Activated CD8-positive, alpha-beta memory T cell treated with anti-CD3 and anti-CD28 coated beads, Interleukin-2, amount 10 ng/mL, durations not matched to agents 7 days and 5 days (primary cell): ENCODE measurements at places on chromosomes 5 and 9.

- DNase-seq, result no peak
Observed at GRCh38 chr9:112047538-112048066, 127.5 kb downstream of the SUSD1 start.

DNA sequence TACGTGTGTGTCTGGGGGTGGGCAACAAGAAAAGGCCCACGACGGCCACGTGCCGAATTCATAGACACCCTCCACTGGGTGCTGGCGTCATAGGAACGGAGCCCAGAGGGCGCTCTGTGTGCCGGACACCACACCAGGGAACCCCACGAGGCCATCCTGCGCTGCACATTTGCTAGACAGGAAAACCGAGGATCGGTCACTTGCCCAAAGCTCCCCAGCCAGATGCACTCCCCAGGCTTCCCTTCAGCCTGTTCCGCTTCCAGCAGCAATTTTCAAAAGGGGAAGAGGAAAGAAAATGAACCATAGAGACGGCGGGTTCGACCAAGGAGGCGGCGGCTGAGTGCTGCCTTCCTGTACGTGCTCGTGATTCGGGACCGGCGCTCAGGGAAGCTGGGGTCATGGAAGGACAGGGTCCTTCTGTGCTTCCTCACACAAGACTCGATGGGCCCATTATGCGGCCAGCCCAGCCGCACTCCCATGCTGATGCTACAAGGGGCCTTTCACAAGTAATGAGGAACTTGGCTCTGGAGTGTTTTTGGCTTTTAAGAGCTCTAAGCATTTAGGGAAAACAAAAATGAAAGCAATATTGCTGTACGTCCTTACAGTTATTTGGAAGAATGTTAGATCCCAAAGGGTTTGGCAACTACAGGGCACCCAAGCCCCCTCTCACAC, 124.6 kb upstream of the SARDH start:
- no peak for DNase-seq

DNA sequence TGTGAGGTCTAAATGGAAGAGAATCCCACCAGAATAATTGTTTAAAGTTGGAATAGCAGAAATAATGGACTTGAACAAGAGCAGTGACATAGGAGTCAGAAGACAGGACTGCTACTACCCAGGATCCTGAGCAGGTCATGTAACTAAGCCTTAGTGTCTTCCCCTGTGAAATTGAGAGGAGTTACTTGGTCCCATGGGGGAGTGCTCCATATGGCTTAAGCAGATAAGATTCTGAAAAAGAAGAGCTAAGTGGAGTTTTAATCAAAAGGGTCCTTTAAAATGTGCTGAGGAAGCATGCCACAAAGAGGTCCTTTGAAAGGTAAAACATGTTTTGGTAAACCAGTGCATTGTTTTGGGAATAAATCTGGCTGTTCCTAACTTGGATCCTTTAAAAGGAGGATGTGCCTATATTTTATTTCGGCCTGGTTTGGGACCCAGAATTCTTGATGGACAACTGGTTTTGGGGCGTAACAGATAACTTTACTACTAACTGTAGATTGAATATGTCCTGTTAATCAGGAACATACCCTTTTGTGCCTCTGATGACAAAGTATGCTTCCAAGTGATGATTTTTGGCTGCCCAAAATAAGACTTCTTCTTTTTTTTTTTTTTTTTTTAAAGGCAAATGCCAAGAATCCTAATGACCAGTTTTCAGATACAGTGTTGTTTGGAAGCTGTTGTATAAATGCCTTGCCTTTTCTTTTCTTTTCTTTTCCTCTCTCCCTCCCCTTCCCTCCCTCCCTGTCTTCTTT, 5.7 kb downstream of the RCL1 start:
- DNase-seq, result no peak

GRCh38 chr5:130514984-130515690, 610.9 kb downstream of the CHSY3 start:
- no peak for DNase-seq

DNA sequence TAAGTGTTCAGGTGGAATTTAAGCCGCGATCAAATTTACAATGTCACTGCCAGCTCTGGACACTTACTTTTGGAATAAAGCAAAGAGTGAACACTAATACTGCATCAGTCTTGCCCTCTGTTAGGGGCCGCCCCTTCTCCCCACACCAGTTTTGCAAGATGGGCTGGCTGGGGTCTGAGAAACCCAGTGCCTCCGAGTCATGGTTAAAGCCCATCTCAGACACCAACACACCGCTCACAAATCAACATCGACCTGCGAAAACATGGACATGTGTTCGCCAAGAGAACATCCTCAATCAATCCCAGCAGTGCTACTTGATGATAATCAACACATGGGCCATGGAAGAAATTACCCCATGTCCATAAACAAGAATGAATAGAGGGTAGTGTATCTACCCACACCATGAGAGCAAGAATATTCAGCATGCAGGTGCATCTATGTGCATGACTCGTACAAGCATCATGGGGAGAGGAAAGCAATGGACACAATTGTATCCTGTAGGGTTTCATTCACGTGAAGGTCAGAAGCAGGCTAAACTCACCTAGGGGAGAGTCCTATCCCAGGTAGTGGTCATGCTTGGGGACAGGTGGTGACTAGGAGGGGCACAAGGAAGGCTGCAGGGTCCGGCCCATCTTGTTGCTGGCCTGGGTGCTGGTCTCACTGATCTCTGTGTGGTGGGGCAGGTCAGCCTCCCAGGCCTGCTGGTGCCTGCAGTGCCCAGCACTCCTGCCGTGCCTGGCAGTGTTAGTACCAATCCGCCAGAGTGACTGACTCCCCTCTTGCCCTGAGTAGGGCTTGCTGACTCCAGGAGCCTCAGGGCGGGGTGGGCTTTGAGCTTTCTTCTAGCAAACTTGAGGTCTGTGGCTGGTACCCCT, 5.0 kb downstream of the S1PR3 start:
- DNase-seq, result no peak

DNA sequence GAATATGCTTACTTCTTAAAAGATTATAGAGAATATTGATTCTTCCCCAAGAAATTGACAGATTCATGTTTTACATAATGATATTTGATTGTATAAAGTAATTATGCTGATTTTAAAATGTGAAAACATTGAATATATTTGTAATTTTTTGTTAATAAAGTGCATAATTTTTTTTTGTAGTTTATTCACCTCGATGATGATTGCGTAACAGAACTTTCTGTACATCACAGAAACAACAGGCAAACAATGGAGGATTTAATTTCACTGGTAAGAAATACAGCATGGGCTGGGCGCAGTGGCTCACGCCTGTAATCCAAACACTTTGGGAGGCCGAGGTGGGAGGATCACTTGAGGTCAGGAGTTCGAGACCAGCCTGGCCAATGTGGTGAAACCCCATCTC, 70.1 kb downstream of the MELK start:
- DNase-seq, result no peak

- no peak for DNase-seq
Observed at GRCh38 chr5:174323878-174324281, 278.4 kb downstream of the NSG2 start.

GRCh38 chr5:102596951-102597350, 98.2 kb upstream of the SLCO6A1 start:
- no peak for DNase-seq

DNA sequence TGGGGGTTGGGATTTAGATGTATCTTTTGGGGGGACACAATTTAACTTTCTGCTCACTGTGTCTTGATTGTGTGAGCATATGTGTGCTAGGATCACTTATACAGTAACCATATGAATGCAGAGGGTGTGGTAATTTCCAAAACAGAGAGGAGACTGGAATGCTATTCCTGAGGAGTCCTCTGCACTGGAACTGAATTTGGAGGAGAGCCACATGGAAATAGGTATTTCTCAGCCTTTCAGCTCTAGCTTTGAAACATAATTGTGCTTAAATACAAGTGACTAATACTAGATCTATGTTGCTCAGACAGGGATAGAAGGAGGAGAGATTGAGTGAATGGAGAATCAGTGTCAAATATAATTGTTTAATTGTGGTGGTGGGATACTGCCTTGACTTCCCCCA, 45.5 kb downstream of the FOCAD start:
- DNase-seq, result no peak

- DNase-seq, result no peak
Observed at GRCh38 chr5:168135897-168136296, 155.5 kb upstream of the WWC1 start.

DNA sequence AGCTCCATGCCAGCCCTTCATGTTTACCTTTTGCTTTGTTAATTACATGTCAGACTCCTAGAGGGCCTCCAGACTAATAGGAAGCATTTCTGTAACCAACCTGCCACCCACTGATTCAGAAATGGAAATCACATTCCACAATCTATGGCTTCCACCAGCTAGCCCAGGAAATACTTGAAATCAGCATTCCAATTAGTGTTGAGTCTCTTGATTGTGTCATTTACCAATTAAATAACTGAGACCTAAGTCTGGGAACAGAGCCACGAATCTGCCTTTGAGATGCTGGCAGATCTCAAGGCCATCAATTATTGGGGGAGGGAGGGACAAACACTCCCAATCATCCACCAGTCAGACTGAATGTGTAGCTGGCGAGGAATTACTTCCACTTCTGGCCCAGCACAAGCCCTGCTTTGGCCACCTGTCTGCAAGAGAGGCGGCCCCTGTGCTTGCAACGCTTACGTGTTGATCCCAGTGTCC, 27.4 kb upstream of the SAP30L start:
- no peak for DNase-seq

GRCh38 chr9:136519263-136520052, 26.4 kb downstream of the NOTCH1 start:
- DNase-seq, result no peak

DNA sequence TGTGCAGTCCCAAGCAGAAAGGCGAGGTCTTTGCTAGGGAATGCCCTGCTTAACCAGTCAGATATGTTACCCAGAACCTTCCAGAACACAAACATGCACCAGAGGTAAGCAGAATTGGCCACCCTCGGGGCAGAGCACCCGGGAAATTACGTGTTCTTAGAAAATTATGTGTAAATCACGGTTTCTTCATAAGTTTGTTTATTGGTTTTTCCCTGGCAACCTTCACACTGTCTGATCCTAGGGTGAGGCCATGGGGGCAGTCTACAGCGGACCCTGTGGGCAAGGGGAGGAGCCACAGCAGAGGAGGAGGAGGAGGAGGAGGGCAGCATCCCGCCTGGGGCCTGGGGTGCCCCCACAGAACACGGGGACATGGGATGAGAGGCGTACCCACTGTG, 31.4 kb downstream of the RXRA start:
- DNase-seq, result no peak

GRCh38 chr5:145818604-145819003, 16.5 kb downstream of the PRELID2 start:
- no peak for DNase-seq
